Right atrium auricular region (tissue), 2 donors: ENCODE measurements at places on chromosomes 1 and 21.

GRCh38 chr1:175338387-175339135, 146.0 kb upstream of the KIAA0040 start:
- no peaks in the 10 kb centered on the region for H3K36me3 ChIP-seq
- no peak overlapping the region for H3K4me3 ChIP-seq
- no peak for DNase-seq
- H3K4me1 ChIP-seq = no peaks in the 10 kb centered on the region
- no peak overlapping the region for H3K27ac ChIP-seq

DNA sequence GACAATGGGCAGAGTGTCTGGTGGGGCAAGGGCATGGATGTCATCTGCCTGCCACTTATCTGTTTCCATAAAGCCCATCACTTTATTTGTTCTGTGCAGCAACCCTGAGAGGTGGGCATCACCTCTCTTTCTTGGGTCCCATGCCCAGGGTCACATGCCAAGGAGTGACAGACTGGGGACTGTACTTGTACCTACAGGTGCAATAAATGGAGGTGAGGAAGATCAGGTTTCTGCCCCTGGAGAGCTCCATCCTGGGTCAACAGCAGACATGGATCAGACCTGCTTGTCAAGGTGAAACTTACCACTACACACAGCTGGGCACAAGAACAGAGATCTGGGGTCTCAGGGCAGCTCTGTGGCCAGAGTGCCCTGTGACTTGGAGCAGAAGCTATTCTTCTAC, 18.4 kb upstream of the PRDM16 start:
- DNase-seq = no peak
- H3K27me3 ChIP-seq = no peaks in the 10 kb centered on the region
- H3K4me1 ChIP-seq = no peaks in the 10 kb centered on the region

- no peak overlapping the region for H3K27ac ChIP-seq
- no peaks in the 10 kb centered on the region for H3K36me3 ChIP-seq
- H3K4me3 ChIP-seq = no peak overlapping the region
- H3K4me1 ChIP-seq = no peaks in the 10 kb centered on the region
Observed at GRCh38 chr1:47981667-47982350, 15.4 kb downstream of the TRABD2B start.

DNA sequence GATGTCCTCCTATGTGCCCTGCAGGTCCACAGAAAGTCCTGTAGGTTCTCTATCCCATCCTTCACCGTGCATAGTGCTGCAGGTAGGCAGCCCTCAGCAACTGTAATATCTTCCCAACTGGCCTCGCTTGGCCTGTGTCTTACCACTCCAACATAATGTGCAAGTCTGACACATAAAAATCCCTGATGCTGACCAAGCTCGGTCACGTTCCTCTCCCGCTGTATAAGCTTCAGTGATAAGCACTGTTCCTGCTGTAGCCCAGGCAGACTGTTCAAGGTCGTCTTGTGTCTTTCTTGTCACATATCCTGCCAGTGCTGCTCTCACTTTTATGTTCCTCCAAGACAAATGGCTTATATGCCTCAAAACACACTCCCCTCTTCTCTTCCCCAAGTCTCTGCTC, 19.4 kb upstream of the KCNE1 start:
- no peaks in the 10 kb centered on the region for H3K4me1 ChIP-seq
- no peak overlapping the region for H3K4me3 ChIP-seq
- no peak for DNase-seq
- no peaks in the 10 kb centered on the region for H3K27me3 ChIP-seq
- H3K36me3 ChIP-seq = no peaks in the 10 kb centered on the region

GRCh38 chr1:153611356-153611755, 1.6 kb downstream of the S100A16 start:
- H3K4me3 ChIP-seq = peak overlapping the region; percentile 63
- DNase-seq = no peak
- peak overlapping the region; percentile 91 for H3K27ac ChIP-seq
- no peaks in the 10 kb centered on the region for H3K4me1 ChIP-seq
- H3K36me3 ChIP-seq = peaks cover 16% of the 10 kb centered on the region

- H3K36me3 ChIP-seq = no peaks in the 10 kb centered on the region
- H3K27me3 ChIP-seq = no peaks in the 10 kb centered on the region
- no peak within 1 kb of the TSS for H3K27ac ChIP-seq
- H3K4me3 ChIP-seq = no peak within 1 kb of the TSS
Observed at GRCh38 chr1:160885042-160885441, at the start of gene ITLN1. Gene ITLN1 (minus strand): TSS chr1:160885180. CDS start chr1:160884877, 303 bp downstream.

DNA sequence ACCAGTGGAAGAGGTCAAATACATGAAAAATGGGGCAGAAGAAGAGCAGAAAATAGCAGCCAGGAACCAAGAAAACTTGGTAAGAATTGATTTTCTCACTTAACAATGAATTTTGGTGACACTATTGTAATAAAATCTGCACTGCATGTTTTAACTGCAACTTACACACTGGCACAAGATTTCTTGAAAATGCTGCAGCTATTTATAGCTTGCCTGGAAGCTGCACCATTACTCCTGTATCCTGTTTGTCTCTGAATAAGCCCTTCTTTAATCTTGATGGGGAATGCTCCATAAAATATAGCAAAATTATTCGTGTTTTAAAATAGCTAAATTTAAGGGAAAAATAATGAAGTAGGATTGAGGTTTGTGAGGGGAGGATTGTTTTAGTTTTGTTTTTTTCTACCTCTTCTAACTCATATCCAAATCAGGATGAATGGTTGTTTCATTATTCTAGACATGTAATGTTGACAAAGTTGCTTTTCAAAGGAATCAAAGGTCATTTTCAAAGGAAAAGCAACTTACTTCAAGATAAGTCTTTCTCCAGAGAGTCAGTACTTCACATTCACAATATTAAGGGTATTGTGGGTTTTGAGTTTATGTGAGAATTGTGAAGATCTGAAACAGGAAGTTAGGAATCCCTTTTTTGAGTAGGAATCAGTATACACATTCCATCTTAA, 120.9 kb downstream of the C1orf21 start:
- H3K27me3 ChIP-seq = no peaks in the 10 kb centered on the region
- H3K4me1 ChIP-seq = peaks cover 49% of the 10 kb centered on the region
- DNase-seq = no peak
- peak overlapping the region; percentile 43 for H3K27ac ChIP-seq
- H3K36me3 ChIP-seq = no peaks in the 10 kb centered on the region

GRCh38 chr1:208185801-208186231, 58.4 kb downstream of the PLXNA2 start:
- peaks cover 45% of the 10 kb centered on the region for H3K4me1 ChIP-seq
- H3K36me3 ChIP-seq = no peaks in the 10 kb centered on the region
- H3K27ac ChIP-seq = no peak overlapping the region
- no peak overlapping the region for H3K4me3 ChIP-seq

DNA sequence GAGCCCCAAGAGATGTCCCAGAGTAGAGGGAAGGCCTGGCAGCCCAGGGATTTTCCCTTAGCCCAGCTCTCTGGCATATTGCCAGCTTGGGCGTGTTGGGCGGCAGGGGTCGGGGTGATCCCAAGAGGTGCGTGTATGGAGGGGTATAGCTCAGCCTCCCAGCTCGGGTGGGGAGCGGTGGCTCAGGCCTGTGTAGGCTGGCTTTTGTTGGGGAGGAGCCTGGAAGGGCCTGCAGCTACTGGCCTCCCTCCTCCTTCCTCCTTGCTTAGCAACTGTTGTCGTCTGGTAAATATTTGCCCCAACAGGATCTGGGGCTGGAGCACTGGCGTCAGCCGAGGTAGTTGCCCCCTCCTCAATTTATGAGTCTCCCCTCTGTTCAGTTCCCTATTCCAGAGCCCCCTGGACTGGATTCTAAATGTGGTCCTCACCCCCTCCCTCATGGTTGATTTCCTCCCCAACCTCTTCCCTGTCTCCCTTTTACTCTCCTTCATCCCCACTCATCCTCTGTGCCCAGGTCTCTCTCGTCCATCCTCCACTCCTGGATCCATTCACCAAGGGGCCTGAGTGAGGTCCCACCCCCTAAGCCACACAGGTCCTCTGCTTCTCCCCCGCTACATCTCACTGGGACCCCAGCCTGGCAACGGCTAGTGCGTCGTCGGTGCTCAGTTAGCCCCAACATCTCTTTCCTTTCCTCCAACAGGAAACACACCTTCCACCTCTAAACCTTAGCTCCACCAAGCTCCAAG, 10.3 kb upstream of the LMNA start:
- peak overlapping the region; percentile 95 for H3K27ac ChIP-seq
- no peaks in the 10 kb centered on the region for H3K4me1 ChIP-seq
- DNase-seq = peak; percentile 91
- no peak overlapping the region for H3K4me3 ChIP-seq
- no peaks in the 10 kb centered on the region for H3K27me3 ChIP-seq

DNA sequence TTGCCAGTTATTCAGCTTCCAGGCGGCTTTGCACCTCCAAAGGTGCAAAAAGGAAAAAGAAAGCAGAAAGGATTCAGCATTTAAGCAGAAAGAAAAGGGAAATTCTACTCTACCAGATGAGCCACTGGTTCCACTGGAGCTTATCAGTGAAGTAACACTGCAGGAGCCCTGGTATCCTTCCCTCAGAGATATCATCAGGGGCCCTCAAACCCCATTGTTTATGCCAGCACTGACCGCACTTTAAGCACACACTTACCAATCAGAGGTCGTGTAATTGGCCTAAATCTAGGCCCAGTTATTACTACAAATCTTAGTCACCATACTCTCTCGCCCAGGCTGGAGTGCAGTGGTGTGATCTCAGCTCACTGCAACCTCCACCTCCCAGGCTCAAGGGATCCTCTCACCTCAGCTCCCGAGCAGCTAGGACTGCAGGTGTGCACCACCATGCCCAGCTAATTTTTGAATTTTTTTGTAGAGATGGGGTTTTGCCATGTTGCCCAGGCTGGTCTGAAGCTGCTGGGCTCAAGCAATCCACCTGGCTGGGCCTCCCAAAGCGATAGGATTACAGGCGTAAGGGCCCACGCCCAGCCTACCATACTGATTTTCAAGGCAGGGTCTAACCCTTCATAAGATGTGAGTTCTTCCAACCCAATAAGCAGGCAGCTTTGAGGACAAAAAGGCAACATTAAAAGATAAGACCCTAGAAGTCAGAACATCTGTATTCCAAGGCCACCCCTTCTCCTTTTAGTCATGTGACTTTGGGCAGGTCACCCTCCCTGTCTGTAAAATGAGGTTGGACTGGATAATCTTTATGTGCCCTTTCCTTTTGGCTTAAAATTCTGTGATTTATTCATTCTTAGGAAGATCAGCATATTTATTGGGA, 125.3 kb downstream of the SYT2 start:
- peak overlapping the region; percentile 97 for H3K27ac ChIP-seq
- peaks cover 42% of the 10 kb centered on the region for H3K36me3 ChIP-seq
- H3K4me3 ChIP-seq = no peak overlapping the region
- no peaks in the 10 kb centered on the region for H3K4me1 ChIP-seq
- DNase-seq = no peak

DNA sequence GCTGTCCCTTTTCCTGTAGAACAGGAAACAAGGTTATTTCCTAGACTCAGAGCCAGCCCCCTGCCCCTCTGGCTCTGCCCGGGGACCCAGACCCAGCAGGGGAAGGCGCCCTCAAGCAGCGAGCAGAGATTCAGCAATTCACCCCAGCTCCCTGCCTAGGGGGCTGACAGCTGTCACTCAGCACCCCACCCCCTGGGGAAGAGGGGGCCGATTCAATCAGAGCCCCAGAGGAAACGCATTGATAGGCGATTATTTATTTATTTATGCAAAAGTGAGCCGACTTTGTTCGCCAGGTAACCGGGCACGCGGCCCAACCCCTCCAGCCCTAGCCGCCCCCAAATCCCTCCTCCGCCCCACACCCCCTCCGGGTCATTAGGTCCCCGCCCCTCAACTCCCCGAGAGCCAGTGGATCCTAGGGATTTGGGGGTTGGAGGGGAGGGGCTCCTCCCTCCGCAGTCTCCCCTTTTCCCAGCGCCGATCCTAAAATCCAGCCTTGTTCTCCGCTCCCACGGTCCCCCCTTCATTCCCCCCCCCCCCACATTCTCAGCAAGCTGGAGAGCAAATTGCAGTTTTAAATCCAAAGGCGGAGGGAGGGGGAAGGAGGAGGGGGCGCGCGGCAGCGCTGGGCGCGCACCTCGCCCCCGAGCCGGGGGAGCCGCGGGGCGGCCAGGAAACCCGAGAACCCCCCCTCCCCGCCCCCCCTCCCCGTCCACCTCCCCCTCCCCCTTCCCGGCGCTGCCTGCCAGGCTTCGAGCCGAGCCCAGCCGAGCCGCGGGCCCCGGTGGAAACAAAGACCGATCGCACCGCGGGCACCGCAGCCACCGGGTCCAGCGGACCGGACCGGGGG, 1.3 kb downstream of the AHDC1 start:
- H3K27me3 ChIP-seq = no peaks in the 10 kb centered on the region
- peak; percentile 70 for DNase-seq
- H3K36me3 ChIP-seq = no peaks in the 10 kb centered on the region
- H3K27ac ChIP-seq = peak overlapping the region; percentile 97
- peaks cover 72% of the 10 kb centered on the region for H3K4me1 ChIP-seq

DNA sequence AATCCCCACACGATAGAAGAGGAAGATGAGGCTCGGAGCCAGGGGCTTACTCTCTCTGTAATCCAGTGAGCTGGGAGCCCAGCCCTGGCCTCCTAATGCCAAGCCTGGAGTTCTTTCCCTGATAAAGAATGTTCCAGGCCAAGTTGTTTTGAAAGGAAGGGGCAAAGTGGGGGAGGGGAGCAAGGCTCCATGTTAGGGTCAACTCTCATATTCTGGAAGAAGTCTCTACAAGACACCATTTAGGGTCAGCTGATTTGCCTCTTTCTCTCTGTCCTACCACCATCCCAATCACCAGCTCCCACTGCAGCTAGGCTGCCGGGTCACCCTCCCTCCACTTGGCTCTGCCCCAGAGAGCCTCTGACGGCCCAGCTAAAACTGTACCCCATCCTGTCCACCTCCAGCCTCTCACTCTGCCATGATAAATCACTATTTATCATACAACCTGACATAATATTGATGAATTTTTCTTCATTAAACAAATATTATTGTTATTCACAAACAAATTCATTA, 95.0 kb downstream of the GLIS1 start:
- H3K36me3 ChIP-seq = no peaks in the 10 kb centered on the region
- no peaks in the 10 kb centered on the region for H3K4me1 ChIP-seq
- H3K27ac ChIP-seq = no peak overlapping the region
- no peaks in the 10 kb centered on the region for H3K27me3 ChIP-seq

DNA sequence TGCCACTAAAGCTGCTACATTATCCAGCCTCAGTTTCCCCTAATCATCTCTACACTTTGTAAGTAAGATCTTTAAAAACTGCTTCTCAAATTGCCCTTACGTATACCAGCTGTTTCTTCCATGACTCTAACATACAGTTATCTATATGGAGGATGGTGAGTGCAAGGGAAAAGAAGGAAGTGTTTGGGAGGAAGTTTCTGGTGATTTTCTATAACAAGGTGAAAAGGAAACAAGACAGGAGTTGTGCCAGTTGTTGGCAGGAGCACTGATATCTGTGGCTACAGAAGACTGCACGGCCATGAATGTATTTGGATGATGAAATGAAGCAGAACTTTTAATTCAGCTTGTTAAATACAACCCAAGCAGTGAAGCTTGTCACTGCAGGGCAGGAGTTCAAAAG, 32.3 kb upstream of the NHLH2 start:
- no peaks in the 10 kb centered on the region for H3K27me3 ChIP-seq
- H3K27ac ChIP-seq = no peak overlapping the region
- no peaks in the 10 kb centered on the region for H3K36me3 ChIP-seq
- no peak for DNase-seq
- H3K4me3 ChIP-seq = no peak overlapping the region
- no peaks in the 10 kb centered on the region for H3K4me1 ChIP-seq

- no peaks in the 10 kb centered on the region for H3K27me3 ChIP-seq
- no peak overlapping the region for H3K27ac ChIP-seq
- H3K4me1 ChIP-seq = no peaks in the 10 kb centered on the region
- H3K36me3 ChIP-seq = no peaks in the 10 kb centered on the region
- no peak for DNase-seq
Observed at GRCh38 chr21:25818121-25818520, 83.3 kb downstream of the GABPA start.

- no peaks in the 10 kb centered on the region for H3K36me3 ChIP-seq
- H3K4me1 ChIP-seq = peaks cover 20% of the 10 kb centered on the region
- H3K27ac ChIP-seq = peak overlapping the region; percentile 91
- peak overlapping the region; percentile 88 for H3K4me3 ChIP-seq
Observed at GRCh38 chr1:65148548-65149350, 746 bp downstream of the AK4 start.
